ENCODE measurements at places on chromosomes 2 and 18.

DNA sequence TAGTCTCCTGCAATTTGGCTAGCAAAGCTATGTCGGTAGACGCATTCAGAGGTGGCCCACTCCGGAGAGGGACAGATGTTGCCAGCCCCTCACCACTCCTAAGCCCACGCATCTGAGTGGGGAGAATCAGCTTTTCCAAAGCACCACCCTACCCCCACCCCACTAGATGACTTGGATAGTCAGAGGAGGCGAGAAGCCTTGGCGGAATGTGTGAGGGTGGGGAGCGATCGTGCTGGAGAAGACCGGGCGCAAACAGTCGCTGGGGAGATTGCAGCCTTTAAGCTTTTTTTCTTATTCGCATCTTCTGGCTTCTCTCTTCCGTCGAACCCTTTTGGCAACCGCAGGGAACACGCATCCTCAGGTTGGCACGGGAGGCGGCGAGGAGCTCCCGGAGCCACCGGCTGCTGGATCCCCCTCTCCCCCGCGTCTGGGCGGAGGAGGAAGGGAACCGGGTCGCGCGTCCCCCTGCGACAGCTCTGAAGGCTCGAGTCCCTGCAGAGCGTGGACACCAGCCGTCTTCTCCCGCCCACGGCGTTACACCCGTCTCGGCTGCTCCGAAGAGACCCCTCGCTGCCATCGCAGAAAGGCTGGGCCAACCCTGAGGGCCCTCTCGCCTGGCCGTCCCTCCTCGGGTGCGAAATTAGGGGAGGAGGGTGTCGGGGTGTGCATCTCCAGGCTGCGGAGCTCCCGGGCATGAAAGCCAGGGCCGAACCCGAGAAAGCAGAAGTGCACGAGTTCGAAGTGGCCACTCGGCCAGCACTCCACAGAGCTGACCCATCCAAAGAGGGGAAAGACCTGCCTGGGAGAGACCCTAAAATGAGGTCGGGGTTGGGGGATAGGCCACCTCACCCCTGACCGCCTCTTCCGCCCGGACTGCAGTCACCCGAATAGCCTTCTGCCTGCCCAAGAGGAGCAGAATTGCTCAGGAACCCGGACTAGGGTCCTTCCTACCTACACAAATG lies 12.2 kb downstream of the EVX2 start:
- no peak for DNase-seq

DNA sequence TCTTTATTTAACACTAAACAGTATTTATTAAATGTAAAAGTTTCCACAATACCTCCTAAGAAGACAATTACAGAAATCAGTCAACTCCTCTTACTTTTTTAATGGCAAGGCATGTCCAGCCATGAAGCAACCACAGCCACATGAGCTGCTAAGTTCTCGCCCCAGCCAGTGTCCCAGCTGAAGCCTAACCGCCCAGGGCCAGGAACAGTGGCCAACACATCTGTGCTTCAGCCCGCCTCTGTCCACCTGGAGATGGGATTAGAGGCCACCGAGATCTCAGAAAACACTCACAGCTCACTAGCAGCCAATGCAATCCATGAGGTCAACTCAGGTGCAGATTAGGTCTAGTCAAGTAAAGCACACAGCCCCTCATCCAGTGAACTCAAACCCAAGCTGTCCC lies 40.2 kb downstream of the PID1 start:
- DNase-seq, result no peak

- DNase-seq, result peak; percentile 44
Measured at GRCh38 chr2:3169106-3169870, 208.3 kb downstream of the EIPR1 start.

- no peak for DNase-seq
Measured at GRCh38 chr2:133755480-133756300, 187.4 kb upstream of the NCKAP5 start.

GRCh38 chr2:45257820-45258219 lies 248.6 kb upstream of the SIX2 start:
- no peak for DNase-seq

DNA sequence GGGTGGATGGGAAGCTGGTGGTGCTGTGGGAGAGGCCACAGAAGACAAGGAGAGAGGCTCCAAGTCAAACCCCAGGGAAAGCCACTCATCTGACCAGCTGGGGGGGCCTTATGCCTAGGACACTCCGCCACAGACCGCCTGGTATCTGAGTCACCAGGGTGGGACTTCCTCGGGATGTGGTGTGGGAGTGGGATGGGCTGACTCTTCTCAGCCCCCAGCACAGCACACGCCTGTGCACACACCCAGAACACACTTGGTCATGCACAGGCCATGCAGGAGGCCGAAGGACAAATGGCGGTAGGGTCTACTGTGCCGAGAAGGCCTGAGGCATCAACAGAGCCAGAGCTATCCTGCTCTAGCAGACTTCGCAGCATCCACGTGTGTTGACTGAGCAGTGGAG lies 136.4 kb downstream of the INHBB start:
- DNase-seq, result no peak

GRCh38 chr2:176124110-176124946 lies 1.8 kb downstream of the HOXD9 start:
- no peak for DNase-seq

- DNase-seq, result no peak
Measured at GRCh38 chr2:37671816-37672103, 318 bp upstream of the CDC42EP3 start.

DNA sequence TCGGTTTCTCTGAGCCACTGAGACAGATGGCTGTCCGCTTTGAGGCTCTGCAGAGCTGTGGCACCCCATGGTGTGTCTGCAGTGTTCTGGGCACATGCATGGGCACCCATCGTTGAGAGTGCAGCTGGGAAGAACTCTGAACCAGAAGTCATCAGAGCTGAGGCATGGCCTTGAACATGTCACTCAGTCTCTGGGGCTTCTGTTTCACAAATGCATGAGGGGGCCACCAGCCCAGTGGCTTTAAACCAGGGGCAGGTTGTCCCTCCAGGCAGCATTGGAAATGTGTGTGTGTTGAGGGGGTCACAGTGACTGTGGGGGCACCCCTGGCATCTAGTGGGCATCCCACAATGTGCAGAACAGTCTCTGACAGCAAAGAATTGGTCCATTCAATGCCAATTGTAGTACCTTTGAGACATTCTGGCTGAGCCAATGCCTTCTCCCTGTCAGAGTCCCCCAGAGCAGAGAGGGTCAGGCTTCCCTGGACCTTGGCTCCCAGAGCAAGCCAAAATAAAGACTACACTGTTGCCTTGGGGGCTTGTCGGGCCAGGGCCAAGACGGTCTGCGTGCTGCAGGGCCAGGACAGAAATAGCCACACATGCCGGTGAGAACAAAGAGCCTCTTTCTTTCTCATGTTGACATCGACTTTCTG lies 9.3 kb upstream of the PSMD1 start:
- DNase-seq, result no peak

DNA sequence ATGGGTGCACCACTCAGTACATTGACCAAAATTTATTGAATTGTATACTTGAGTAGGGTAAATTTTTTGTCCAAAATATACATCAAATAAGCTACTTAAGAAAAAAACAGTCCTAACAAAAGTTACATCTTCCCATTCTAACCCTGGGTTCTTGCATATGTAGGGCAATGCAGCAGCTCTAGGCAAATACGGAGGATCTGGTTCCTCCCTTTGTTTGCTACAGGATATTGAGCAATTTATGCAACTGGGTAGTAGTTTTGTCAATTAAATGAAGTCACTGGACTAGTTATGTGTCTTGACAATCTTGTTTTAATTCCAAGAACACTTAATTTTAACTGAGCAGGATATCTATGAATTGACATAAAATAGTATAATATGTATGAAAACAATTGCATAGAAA lies 1507.2 kb upstream of the PIK3C3 start:
- DNase-seq, result no peak

- no peak for DNase-seq
Measured at GRCh38 chr2:46378616-46379015, 81.4 kb downstream of the EPAS1 start.
